ENCODE measurements at places on chromosomes 13 and 19.

- DNase-seq: no peak
Observed at GRCh38 chr13:109734002-109734785, 52.2 kb downstream of the IRS2 start.

GRCh38 chr13:53020764-53021335 is 7.8 kb upstream of the OLFM4 start:
- DNase-seq: no peak

DNA sequence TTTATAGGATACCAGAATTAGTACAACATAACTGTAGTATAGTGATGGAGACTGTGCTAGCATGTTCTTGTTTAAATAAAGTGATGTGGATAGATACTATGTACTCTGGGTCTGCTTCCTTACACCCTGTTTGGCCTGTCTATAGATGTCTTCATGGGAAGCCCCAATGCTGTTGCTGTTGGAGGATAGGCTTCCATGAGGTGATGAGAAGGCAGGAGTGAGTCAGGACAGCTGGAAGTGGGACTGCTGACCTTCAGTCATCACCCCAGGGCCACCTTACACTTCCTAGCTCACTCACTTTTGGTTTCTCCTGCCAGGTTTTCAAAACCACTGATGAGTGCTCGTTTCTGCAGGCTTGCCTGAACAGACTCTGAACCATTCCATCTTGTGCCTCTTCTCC is 4.2 kb downstream of the KCTD4 start:
- DNase-seq: no peak

- DNase-seq: no peak
Observed at GRCh38 chr19:3108775-3109174, 14.6 kb downstream of the GNA11 start.

DNA sequence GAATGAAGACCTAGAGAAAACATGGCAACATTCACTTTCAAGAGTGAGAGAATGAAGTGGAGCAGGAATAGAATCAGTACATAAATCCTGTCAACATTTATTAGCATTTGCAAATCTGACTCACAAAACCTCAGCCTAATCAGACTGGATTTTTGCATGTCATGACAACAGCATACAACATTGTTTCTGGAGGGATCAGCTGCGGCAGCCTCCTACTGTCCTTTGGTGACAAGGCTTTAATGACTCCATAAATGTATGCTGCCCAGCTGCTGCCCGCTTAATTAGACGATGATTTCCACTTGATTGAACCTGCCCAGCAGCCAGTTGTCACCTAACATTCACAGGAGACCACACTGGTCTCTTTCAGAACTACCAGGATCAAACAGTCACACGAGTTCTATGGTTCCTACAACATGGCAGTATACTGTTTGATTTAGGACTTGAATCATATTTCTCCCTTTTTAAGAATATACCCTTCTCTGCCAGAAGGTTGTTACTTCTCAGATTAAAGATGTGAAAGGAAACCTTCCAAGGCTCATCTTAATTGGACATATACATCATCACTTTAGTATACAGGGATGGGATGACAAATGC is 9.3 kb downstream of the EBPL start:
- no peak for DNase-seq

All from fibroblast of skin of left quadriceps (primary cell).